ENCODE measurements at places on chromosomes 1 and 21. TPM values are rescaled to one million over a fixed set of nuclear protein-coding genes. Genes with fewer than 3 reads are reported as not detected.
A peak's percentile ranks its signal among the peaks of the same experiment; 100 is the strongest.

The SF3B4 gene
- 6.3 TPM for total RNA-seq

DNA sequence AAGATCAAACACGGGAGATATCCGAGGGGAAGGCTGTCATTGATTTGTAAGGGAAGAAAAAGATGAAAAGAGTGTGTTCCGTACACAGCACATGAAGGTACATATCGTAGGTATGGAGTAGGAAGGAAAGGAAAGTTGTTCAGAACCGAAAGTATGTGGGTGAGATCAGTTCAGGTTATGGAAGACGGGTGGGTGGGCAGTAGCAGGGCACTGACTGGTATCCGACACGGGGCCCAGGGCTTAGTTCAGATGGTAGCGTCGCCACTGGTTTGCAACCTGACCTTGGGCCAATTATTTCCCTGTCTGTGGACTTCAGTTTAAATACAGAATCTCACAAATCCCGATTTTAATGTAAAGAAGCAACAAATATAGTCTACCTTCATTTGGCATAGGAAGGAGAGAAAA, 27.8 kb upstream of the A3GALT2 start:
- H3K4me1 ChIP-seq = peaks cover 33% of the 10 kb centered on the region
- no peaks in the 10 kb centered on the region for H3K27me3 ChIP-seq
- peak overlapping the region; percentile 86 for H3K4me3 ChIP-seq
- no peaks in the 10 kb centered on the region for H3K36me3 ChIP-seq
- peak overlapping the region; percentile 98 for H3K27ac ChIP-seq

GRCh38 chr1:2611031-2611501, 21.8 kb downstream of the MMEL1 start:
- DNase-seq = no peak
- H3K27ac ChIP-seq = no peak overlapping the region
- H3K27me3 ChIP-seq = no peaks in the 10 kb centered on the region

DNA sequence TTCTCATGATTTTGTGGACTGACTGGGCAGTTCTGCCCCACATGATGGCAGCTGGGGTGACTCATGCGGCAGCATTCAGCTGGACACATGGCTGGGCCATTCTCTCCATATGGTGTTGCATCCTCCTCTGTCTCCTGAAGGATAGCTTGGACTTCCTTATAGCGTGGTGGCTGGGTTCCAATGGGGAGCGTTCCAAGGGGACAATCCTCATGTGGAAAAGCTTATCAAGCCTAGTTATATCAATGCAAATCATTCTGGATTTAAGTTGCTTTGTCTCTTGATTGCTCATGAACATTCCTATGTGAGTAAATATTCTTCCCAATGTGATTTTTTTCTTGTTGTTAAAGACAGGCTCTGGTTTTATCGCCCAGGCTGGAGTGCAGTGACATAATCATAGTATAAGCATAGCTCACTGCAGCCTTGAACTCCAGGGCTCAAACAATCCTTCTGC, 13.2 kb upstream of the SLC2A1 start:
- no peaks in the 10 kb centered on the region for H3K4me1 ChIP-seq
- DNase-seq = no peak
- no peak overlapping the region for H3K4me3 ChIP-seq
- H3K27me3 ChIP-seq = no peaks in the 10 kb centered on the region

- H3K27me3 ChIP-seq = no peaks in the 10 kb centered on the region
- H3K4me3 ChIP-seq = no peak overlapping the region
- no peaks in the 10 kb centered on the region for H3K36me3 ChIP-seq
- H3K4me1 ChIP-seq = no peaks in the 10 kb centered on the region
Measured at GRCh38 chr1:19377812-19378718, 65.9 kb downstream of the SLC66A1 start.

- H3K27ac ChIP-seq = peak overlapping the region; percentile 74
- H3K27me3 ChIP-seq = no peaks in the 10 kb centered on the region
- no peaks in the 10 kb centered on the region for H3K4me1 ChIP-seq
- H3K36me3 ChIP-seq = no peaks in the 10 kb centered on the region
- peak overlapping the region; percentile 62 for H3K4me3 ChIP-seq
Measured at GRCh38 chr1:61043010-61043820, 39.1 kb upstream of the NFIA start.

The RBM11 gene
- total RNA-seq = 13.8 TPM

The PLA2G5 gene
- total RNA-seq = 4.7 TPM

The NCAM2 gene
- 29.7 TPM for total RNA-seq

DNA sequence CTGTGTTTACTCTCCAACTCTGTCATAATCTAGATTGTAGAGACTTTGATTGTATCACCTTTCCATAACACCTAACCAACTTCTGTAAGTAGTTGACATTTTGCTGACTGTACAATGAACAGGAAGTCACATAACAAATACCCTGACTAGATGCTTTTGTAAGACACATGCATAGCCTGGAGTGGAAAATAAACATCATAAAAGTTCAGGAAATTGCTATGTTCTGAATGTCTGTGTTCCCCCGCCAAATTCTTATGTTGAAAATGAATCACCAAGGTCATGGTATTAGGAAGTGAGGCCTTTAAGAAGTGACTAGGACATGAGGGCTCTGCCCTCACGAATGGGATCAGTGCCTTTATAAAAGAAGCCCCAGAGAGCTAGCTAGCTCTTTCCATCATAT, 40.4 kb upstream of the ZSWIM5 start:
- H3K27me3 ChIP-seq = no peaks in the 10 kb centered on the region
- DNase-seq = no peak

The HSD3B1 gene
- not detected for total RNA-seq

The MEX3A gene
- total RNA-seq = 0.44 TPM

DNA sequence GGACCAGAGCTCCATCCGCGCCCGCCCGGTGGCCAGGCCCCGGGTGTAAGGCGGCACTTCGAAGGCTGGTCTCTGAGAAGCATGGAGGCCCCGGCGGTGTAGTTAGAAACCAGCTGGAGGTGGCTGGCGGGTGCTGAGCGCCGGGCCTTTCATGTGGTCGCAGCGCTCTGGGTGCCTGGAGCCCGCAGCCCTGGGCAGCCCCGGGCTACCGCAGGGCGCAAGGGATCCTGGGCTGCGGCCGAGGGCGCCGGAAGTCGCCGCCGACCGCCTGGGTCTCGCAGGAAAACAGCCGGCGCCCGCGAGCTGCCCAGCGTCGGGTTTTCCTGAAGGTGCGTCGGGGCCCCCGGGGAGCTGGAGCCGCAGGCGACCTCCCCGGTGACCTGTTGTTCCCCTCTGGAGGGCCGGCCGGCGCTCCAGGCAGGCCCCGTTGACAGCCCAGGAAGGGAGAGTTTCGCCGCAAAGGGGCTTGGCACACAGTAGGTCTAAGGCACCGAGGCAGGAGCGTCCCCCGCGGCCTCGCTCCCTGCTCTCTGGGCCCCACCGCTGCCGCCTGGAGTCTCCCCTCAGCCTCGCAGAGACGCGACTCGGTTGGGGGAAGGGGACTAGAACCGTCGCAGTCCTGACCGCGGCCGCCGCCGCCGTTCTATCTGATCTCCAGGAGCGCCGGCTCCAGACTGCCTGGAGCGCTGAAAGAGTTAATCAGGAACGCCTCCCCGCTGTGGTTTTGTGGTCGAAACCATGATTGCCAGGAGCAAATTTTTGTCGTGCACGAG, 2.7 kb downstream of the GRHL3 start:
- DNase-seq = no peak
- H3K27ac ChIP-seq = peak overlapping the region; percentile 77
- H3K4me1 ChIP-seq = peaks cover 40% of the 10 kb centered on the region
- H3K4me3 ChIP-seq = peak overlapping the region; percentile 53
- no peaks in the 10 kb centered on the region for H3K36me3 ChIP-seq
- H3K27me3 ChIP-seq = peaks cover 57% of the 10 kb centered on the region
